Mesothelial cell of epicardium (in vitro differentiated cells): ENCODE measurements at places on chromosomes 11 and 22.

DNA sequence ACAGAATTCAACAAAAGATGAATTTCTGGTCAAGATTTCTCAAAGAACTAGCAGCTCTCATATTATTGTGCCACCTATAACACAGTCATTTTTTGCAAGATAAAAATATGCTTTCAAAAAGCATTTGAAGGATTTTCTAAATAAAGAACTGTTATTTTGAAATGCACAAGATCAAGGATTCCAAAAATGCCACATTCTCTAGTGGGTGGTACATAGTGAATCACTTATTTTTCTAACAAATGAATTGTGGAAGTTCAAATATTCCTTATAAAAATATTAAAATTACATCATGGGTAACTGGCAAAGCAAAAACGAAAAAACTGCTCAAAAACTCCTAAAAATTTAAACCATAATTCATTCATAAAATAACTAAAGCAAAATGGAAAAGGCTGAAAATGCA is 2.1 kb downstream of the RNF141 start:
- DNase-seq, result no peak
- H3K4me1 ChIP-seq, result peaks cover 11% of the 10 kb centered on the region
- no peaks in the 10 kb centered on the region for H3K27me3 ChIP-seq
- H3K36me3 ChIP-seq, result no peaks in the 10 kb centered on the region

DNA sequence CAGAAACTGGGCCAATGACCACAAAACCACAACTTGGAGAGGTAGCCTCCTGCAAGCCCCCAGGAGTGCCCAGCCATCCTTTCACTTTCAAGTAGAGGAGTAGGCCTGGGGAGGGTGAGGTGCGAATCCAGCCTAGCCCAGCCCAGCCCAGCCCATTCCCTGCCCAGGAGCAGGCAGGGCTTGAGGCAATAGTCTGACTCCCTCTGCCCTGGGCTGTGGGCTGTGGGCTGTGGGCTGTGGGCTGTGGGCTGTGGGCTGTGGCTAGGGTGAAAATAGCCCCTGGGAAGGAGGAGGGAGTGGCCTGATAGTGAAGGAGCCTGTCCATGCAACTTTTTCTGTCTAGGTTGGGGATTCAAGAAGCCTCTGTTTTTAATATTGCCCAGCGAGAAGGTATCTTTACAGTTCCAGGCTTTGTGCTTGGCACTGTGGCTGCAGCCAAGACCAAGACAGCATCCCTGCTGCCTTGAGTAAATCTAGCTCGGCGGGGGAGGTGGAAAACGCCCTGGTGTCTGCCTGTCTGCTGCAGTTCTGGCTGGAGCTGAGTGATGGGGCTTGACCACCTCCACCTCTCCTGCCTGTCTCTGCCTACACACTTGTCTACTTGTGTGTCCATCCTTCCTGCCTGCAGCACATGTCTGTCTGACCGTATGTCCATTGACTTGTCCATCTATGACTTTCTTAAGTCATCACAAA is 40.7 kb downstream of the LMO1 start:
- no peak overlapping the region for H3K27ac ChIP-seq
- no peak overlapping the region for H3K4me3 ChIP-seq
- H3K36me3 ChIP-seq, result no peaks in the 10 kb centered on the region
- peaks cover 5% of the 10 kb centered on the region for H3K4me1 ChIP-seq
- peaks cover 2% of the 10 kb centered on the region for H3K27me3 ChIP-seq
- DNase-seq, result no peak

- no peaks in the 10 kb centered on the region for H3K36me3 ChIP-seq
- DNase-seq, result no peak
- no peaks in the 10 kb centered on the region for H3K27me3 ChIP-seq
- no peak overlapping the region for H3K4me3 ChIP-seq
- no peak overlapping the region for H3K27ac ChIP-seq
Observed at GRCh38 chr11:92458486-92458885, 233.9 kb downstream of the FAT3 start.

GRCh38 chr11:113401718-113402117 is 14.1 kb downstream of the ANKK1 start:
- peaks cover 33% of the 10 kb centered on the region for H3K27me3 ChIP-seq
- no peaks in the 10 kb centered on the region for H3K36me3 ChIP-seq
- no peak overlapping the region for H3K4me3 ChIP-seq
- DNase-seq, result no peak

GRCh38 chr11:32109138-32109537 is 18.3 kb downstream of the RCN1 start:
- H3K36me3 ChIP-seq, result peaks cover 8% of the 10 kb centered on the region
- peaks cover 6% of the 10 kb centered on the region for H3K27me3 ChIP-seq
- peaks cover 10% of the 10 kb centered on the region for H3K4me1 ChIP-seq
- no peak for DNase-seq

GRCh38 chr22:20018001-20018400 is 1.4 kb upstream of the ARVCF start:
- no peak overlapping the region for H3K27ac ChIP-seq
- peak overlapping the region; percentile 74 for H3K4me3 ChIP-seq
- H3K27me3 ChIP-seq, result peaks cover 60% of the 10 kb centered on the region
- DNase-seq, result no peak
